MCF 10A (cell line): ENCODE measurements at places on chromosomes 13 and 19. TPM values are rescaled to one million over a fixed set of nuclear protein-coding genes. Genes with fewer than 3 reads are reported as not detected.

GRCh38 chr19:43519436-43520088 lies 7.4 kb downstream of the ETHE1 start:
- DNase-seq = peak; percentile 92

DNA sequence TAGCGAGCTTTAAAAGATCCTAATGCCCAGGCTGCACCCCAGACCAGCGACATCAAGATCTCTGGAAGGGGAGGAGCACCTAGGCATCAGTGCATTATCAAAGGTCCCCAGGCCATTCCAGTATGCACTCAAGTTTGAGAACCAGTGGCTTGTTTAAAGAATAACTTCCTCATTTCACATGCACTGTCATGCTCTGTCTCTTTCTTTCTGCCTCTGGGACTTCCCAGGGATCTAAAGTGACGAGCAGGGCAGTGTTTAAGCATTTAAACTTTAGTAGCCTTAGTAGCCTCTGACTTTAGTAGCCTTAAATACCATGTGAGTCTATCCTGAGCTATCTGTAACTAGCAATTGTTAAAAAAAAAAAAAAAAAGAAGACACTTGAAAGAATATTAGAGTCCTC lies 8.9 kb upstream of the FARP1 start:
- no peak for DNase-seq

GRCh38 chr19:29578349-29578748 lies 27.7 kb upstream of the POP4 start:
- DNase-seq = no peak

- peak; percentile 36 for DNase-seq
These were observed 263.5 kb downstream of the FOXO1 start for GRCh38 chr13:40402931-40403431.

Gene KLF2
- 3.3 and 3.8 TPM in 2 replicates for total RNA-seq

Gene RGL3
- not detected in 2 replicates for total RNA-seq

Gene U2AF1L4
- total RNA-seq = 32.0 and 37.5 TPM in 2 replicates
